Stimulated activated CD8-positive, alpha-beta memory T cell treated with anti-CD3 and anti-CD28 coated beads, Interleukin-15, amount 100 ng/mL, for 1 hour (primary cell): ENCODE measurements at places on chromosomes 6 and 20.

GRCh38 chr6:136464148-136464547 is 86.1 kb downstream of the MAP7 start:
- DNase-seq, result no peak

DNA sequence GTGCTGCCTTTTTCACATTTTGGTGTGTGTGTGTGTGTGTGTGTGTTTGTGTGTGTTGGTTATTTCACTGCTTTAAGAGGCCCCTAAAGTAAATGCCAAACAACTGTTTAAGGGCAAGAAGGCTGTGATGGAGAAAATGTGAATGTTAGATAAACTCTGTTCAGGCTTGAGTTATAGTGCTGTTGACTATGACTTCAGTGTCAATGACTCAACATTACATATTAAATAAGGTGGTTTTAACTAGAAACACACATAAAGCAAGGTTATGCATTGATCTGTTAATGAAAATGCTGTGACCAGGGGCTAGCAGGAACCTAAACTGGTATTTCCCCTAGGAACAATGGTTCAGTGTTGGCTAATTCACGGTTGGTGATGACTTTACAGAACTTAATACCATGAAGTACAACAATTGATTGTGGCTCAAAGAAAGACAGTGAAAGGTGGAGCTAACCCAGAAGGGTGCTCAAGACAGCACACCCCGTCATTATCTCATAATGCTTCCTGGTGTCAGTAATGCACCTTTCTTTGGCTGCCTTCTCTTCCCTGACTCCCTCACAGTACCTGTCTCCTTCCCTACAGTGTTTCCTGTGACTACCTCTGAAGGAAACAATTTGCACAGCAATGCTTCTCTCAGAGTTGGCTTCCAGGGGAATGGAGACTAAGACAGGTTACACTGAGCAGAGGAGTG is 116.1 kb downstream of the RIN2 start:
- no peak for DNase-seq

DNA sequence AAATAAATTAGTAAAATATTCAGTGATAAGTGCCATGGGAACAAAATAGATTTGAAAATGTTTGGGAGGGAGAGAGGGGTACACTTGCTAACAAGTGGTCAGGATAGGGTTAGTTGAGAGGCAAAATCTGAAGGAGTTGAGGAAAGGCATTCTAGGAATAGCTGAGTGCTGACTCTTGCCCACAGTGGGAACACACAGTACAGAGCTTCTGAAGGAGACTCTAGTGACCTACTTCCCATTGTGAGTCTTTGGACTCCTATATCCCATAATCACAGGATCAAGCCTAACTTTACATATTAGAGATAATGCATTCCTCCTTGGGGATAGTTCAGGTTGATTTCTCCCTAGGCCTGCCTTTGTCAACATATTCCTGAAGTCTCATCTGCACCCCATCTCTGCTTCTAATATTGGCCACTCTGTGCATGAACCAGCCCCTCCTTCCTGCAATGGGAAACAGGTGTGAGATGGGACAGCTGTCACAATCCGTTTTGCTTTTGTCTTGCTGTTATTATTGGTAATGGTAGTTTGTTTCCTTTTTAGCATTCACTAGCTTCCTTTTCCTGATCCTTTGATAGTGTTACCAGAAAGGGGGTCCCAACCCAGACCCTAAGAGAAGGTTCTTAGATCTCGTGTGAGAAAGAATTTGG is 2.6 kb upstream of the TRIM38 start:
- no peak for DNase-seq

GRCh38 chr6:44842616-44843015 is 455.1 kb downstream of the CDC5L start:
- DNase-seq, result no peak

DNA sequence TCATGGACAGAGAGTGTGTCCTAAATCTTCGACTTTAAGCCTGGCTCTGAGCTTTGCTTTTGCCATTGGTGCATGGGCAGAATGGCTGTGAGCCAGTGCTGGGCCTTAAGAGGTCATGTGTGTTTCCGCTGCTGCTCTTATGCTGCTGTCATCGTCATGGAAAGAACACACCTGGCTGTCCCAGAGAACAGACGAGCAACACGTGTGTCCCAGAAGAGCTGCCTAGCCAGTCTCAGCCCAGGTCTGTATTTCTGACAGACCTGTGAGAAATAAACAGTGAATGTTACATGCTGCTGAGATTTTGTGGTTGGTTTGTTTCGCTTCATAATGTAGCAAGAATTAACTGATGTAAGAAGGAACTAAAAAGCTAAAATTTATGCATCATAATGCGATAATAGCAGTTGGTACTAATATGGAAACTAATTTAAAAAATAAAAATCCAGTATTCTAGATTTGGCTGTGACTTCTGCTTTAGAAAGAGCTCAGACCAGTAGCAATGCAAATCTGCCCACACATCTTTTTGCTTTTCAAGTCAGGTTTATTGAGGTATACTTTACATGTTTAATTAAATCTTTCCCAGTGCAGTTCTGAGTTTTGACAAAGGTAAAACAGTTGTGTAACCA is 11.5 kb upstream of the SCP2D1 start:
- DNase-seq, result no peak
